HS-5 (cell line): ENCODE measurements at places on chromosomes 5 and 9.

GRCh38 chr5:67657055-67657454 lies 460.5 kb upstream of the CD180 start:
- DNase-seq = no peak

DNA sequence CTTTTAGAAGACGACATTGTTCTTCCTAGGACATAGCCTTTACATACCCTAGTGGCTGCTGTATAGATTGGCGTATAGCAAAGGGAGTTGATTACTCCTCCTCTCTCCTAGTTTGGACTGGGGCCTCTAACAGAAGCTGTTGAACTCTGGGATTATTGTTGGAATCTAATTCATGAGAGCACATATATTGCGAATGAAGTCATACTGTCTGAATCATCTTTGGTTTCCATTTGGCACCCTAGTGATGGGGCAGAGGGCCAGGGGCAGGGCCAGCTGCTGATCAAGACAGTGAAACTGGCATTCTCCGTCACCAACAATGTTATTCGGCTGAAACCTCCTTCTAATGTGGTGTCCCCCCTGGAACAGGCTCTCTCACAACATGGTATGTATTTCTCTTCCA lies 40.3 kb downstream of the NUP188 start:
- DNase-seq = peak; percentile 64

- no peak for DNase-seq
These were observed 182.8 kb downstream of the SEMA5A start for GRCh38 chr5:9363026-9363425.

DNA sequence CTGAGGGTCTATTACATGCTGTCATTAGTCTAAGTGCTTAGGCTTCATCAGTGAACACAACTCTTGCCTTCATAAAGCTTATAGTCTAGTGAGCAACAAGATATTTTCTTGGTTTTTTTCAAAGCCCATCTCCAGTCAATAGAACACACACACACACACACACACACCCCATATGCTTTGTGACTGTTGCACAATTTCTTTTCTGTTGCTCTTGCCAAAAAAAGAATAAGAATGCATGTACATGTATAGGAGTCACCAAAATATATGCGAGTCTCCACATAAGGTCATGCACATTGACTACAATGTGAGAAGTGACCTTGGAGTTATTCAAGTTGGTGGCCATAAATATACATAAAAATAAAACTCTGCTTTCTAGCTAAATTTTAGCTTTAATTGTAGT lies 351.5 kb upstream of the TLE4 start:
- DNase-seq = no peak

- no peak for DNase-seq
These were observed 417.5 kb upstream of the MEF2C start for GRCh38 chr5:89300426-89300970.
